ENCODE measurements at places on chromosomes 12 and 14. TPM values are rescaled to one million over a fixed set of nuclear protein-coding genes. Genes with fewer than 3 reads are reported as not detected.

DNA sequence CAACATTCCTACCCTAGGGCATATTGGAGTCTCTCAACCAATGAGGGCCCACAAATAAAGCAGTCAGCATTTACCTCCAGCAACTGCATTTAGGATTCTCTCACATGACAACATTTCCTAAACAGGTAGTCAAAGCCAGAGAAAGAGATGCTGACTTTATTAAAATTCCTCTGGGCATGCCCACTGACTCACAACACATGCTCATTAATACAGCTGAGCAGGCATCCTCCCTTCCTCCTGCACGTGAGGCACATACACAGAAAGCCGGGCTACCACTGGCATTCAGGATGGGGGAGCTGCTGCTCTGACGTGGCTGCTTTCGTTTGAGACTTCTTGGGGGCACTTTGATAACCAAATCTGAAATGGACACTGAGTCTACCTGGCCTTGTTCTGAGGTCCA lies 174.1 kb downstream of the NRXN3 start:
- no peak for DNase-seq

- no peak for DNase-seq
Observed at GRCh38 chr14:74619672-74620131, 7.7 kb upstream of the LTBP2 start.

DNA sequence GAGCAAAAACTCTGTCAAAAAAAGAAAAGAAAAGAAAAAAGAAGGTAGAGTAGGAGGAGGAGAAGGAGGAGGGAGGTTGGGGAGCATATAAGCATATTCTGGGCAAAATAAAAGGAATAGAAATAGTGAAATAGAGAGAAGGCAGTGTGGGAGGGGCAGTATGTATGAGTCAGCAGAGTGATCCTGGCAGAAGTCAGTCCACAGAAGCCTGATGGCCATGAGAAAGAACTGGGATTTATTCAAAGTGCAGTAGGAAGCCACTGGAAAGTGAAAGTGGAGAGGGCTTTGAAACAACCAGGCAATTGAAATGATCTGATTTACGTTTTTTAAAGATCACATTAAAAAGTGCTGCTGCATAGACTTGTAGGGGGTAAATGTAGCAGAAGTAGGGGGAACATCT lies 368.6 kb upstream of the USP15 start:
- no peak for DNase-seq

- no peak for DNase-seq
Observed at GRCh38 chr14:75609606-75610475, 31.4 kb downstream of the FLVCR2 start.

DNA sequence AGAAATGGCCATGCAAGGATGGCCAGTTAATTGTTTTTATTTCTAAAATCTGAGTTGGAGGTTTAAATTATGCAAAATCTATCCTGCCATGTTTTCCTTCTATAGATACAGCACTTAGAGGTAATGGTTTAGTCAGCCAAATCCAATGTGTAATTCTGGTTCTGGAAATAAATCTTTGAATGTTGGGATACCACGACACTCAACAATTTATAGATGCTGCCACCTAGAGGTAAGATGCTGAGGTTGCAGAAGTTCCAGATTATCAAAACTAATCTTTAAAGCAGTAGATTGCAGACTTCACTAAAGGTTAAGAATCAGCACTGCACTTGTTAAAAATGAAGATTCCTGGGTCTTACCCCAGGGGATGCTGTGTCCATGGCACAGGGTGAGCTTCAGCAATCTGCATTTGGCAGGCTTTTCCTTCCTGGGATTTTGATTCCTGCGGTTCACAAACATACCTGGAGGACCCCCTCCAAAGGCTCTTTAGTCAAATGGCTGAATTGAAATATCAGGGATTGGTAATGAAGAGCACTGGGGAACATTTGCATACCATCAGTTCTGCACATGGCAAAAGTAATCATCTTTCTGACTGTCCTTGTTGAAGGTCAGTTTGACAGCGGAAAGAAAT lies 53.4 kb upstream of the ANO4 start:
- DNase-seq: no peak

DNA sequence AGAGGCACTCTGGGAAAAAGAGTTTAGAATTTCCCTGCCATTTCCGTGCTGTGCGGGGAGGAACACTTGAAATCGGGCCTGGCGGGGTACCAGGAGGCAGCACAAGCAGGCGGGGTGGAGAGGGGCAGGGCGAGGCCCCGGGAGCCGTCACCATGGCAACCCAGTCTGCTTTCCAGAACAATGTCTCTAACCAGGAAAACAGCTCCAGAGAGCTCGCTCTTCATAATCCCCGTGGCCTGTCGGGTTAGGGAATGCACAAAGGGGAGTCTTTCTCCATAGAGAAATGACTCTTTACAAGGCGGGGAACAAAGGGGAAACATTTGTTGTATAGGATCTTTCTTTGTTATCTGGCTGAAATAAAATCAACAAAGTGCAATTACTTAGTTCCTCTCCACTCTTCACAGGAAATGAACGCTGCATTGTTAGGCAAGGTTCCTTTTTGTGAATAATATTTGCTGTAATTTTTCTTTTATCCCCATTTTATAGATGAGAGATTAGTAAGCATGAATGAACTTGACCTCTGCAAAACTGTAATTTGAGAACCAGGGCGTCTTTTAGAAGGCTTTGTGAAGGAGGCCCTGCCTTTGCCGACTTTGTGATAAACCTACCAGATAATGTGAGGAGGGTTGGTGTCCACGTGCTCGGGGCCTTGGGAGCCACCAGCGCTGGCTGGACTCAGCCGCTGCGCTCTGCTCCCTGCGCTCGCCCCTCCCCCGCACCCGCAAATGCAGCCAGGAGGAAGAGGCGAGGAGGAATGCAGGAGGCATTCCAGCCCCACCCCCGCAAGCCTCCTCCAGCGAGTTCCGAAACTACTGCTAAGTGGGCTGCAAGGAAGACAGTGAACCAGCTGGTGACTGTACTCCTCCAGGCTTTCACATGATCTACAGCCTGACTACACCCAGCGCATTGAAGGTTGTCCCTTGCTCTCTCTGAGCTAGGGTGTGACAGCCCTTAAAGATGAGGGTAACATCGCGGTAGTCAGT lies 105.2 kb upstream of the ATF7IP start:
- DNase-seq: no peak

DNA sequence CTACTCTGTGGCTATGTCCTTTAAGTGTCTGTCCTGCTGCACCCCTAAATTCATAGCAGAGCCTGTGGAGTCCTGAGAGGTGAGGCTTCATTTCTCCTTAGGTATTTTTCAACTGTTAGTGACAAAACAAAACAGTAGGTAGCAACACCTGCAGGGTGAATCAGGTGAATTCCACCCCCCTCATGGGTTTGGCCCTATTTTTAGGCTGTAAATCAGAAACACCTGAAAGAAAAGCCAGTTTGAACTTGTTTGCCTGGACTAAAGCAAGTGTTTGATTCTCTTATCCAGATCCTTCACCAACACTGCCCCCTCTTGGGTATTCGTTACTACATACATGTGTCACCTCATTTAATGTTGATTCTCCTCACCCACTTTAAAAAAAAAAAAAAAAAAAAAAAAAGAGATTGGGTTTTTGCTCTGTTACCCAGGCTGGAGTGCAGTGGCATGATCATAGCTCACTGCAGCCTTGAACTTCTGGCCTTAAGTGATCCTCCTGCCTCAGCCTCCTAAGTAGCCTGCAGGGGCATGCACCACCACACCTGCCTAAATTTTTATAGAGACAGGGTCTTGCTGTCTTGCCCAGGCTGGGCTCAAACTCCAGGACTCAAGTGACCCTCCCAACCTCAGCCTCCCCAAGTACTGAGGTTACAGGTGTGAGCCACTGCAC lies 10.3 kb downstream of the TBPL2 start:
- DNase-seq: no peak

GRCh38 chr14:20905676-20906075 lies 14.5 kb downstream of the RNASE3 start:
- DNase-seq: no peak

- DNase-seq: no peak
Observed at GRCh38 chr12:8088574-8088973, 6.5 kb downstream of the NECAP1 start.

GRCh38 chr12:95918194-95918993 lies 24.0 kb downstream of the CCDC38 start:
- no peak for DNase-seq

DNA sequence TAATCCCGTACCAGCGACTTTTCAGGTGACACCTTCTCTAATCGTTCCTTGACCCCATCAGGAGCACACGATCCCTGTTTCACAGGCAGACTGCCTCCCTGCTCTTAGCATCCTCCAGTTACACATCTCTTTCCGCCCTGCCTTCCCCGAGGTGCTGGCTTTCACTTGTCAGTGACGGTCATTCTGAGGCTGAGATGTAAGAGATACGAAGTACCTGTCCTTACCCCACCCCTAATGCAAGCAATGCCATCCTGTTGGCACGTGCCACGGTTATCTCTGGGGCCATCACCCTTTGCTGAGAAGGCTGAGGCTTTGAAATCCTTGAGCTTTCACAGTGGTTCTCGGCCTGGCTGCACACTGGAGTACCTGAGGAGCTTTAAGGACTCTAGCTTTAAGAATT lies 24.4 kb downstream of the B4GALNT3 start:
- DNase-seq: no peak

DNA sequence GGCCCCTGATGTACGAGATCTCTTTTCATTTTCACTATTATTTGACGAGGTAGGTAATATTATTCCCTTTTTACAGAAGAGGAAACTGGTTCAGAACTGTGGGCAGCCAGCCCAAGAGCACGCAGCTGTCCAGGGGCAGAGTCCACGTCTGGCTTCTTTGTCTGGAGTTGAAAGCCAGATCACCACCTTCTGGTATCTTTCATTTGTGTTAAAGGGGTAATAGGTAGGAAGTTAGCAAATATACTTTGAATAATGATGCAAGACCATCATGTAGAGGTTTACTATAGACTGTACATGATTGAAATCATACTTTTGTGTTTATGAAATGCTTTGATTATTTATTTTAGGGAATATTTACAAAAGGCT lies 144.1 kb upstream of the AMIGO2 start:
- no peak for DNase-seq

GRCh38 chr12:91616416-91616815 lies 433.8 kb upstream of the DCN start:
- DNase-seq: no peak

Gene RGS6
- polyA plus RNA-seq: 6.0 TPM

Gene KITLG
- 10.7 TPM for polyA plus RNA-seq

Gene TGM1
- polyA plus RNA-seq: 0.86 TPM

Gene DTX1
- 5.2 TPM for polyA plus RNA-seq

Gene FAM186B
- 1.8 TPM for polyA plus RNA-seq

Gene SYCP3
- polyA plus RNA-seq: 0.46 TPM

Gene TOMM20L
- 0.43 TPM for polyA plus RNA-seq

Gene MORN3
- 0.34 TPM for polyA plus RNA-seq

Gene ETFBKMT
- 2.3 TPM for polyA plus RNA-seq
